Endothelial cell of umbilical vein (primary cell): ENCODE measurements at places on chromosomes 4 and X. TPM values are rescaled to one million over a fixed set of nuclear protein-coding genes. Genes with fewer than 3 reads are reported as not detected.
A peak's percentile ranks its signal among the peaks of the same experiment; 100 is the strongest.

Gene RHOXF1
- not detected in 2 replicates for total RNA-seq

Gene ATP1B4
- total RNA-seq: not detected in 2 replicates

Gene BCLAF3
- 5.0 and 5.1 TPM in 2 replicates for total RNA-seq

Gene REELD1
- total RNA-seq: not detected in 2 replicates

Gene USP17L18
- total RNA-seq: not detected in 2 replicates

Gene ADGRL3
- total RNA-seq: 0.05 TPM in 1 of 2 replicates, not detected in the other

Gene MEPE
- total RNA-seq: not detected in 2 replicates

Gene TRIM75
- not detected in 2 replicates for total RNA-seq

Gene SOWAHB
- not detected in 2 replicates for total RNA-seq

Gene FGA
- total RNA-seq: not detected in 2 replicates

DNA sequence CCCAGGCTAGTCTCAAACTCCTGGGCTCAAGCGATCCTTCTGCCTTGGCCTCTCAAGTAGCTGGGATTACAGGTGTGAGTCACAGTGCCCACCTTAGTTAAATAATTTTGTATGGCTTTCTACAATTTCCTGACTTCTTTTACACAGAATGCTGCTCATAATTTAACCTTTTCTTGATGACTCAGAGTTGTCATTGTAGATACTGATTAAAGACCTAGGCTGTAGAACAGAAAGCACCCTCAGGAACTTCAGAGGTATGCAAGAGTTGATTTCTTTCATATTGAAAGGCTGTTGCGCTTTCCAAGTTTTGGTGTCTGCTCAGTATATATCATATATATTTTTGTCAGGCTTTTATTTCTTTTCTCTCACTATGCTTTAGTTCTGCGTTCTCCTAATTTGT, 21.1 kb upstream of the GPR34 start:
- H3K36me3 ChIP-seq: no peaks in the 10 kb centered on the region
- no peaks in the 10 kb centered on the region for H3K4me1 ChIP-seq
- H3K4me3 ChIP-seq: no peak overlapping the region
- no peak overlapping the region for H3K27ac ChIP-seq

DNA sequence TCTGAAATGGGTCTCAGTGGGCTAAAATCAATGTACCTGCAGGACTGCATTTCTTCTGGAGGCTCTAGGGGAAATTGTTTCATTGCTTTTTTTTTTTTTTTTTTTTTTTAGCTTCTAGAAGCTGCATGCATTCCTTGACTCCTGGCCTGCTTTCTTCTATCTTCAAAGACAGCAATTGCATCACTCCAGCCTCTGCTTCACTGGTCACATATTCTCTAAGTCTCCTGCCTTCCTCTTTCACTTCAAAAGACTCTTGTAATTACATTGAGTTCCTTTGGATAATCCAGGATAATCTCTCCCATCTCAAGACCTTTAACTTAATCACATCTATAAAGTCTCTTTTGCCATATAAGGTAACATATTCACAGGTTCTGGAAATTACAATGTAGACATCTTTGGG, 11.3 kb upstream of the PCYT1B start:
- H3K4me1 ChIP-seq: no peaks in the 10 kb centered on the region
- no peak for DNase-seq
- no peaks in the 10 kb centered on the region for H3K27me3 ChIP-seq
- no peak overlapping the region for H3K27ac ChIP-seq
- H3K36me3 ChIP-seq: no peaks in the 10 kb centered on the region

DNA sequence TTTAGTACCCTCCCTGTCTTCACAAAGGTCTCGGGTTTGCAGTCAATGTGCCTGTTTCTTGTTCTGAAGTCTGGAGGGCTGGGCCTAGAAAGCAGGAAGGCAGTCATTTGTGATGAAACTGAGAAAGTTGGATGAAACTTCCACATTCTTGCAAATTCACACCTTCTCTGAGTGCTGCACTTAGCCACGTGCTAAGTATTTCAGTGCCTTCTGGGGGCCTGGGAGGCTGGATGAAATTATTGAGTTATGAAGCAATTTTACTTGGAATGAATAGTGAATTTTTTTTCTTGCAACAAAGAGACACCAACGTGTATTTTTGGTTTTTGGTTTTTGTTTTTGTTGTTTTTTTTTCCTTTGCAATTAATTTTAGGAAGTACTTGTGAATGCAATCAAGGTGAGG, 71.2 kb downstream of the MSX1 start:
- no peak for DNase-seq
- no peak overlapping the region for H3K4me3 ChIP-seq
- no peak overlapping the region for H3K27ac ChIP-seq
- no peaks in the 10 kb centered on the region for H3K27me3 ChIP-seq
- H3K4me1 ChIP-seq: no peaks in the 10 kb centered on the region
- H3K36me3 ChIP-seq: no peaks in the 10 kb centered on the region

GRCh38 chrX:56623316-56623715, 59.9 kb downstream of the UBQLN2 start:
- H3K36me3 ChIP-seq: no peaks in the 10 kb centered on the region
- DNase-seq: no peak
- no peak overlapping the region for H3K4me3 ChIP-seq

DNA sequence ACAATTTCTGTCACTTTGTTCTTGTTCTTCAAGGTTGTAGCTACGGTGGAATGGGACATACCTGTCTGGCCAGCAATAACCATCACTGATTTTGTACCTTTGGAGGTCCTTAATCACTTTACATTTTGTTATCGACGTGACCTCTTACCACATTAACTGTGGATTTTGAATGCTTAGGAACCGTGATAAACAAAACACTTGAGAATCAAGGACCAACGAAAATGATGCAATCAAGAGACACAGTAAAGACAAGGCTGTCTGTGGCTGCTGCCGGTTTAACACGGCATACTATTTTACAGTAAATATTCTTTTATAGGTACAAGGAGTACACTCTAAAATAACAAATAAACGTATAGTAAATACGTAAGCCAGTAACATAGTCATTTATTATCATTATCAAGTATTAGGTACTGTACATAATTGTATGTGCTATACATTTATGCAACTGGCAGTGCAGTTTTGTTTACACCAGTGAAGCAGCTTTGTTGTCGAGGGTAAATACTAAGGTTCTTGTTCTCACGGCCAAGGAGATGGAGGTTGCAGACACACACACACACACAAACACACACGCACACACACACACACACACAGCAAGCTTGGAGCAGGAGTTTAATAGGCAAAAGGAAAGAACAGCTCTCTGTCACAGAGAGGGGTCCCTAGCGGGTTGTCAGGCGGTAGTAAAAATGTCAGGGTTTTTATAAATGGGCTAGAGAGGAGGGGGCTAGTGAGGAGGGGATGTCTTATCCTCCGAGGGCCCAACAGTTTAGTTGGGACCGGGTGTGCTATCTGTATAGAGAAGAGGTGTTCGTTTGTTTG, 194.7 kb upstream of the CXorf51B start:
- H3K27ac ChIP-seq: no peak overlapping the region
- H3K36me3 ChIP-seq: no peaks in the 10 kb centered on the region
- H3K4me1 ChIP-seq: no peaks in the 10 kb centered on the region
- H3K27me3 ChIP-seq: no peaks in the 10 kb centered on the region
- DNase-seq: no peak

DNA sequence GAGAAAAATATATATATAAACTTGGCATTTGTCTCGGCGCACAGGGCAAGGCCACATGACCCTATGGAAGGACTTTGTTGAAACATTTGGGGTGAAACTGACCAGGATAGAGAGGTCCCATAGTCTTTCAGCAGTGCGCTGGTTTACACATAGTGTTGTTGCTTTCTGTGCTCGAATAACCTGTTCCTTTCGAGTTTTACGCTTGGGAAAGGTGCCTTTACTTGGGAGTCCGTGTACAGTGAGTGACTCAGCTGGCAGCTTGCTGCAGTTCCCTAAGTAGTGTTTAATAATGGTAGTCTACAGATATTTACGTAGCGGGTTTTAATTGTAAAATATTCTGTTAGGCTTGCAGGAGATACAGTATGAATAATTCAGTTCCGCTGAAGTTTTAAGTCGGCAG, 578 bp downstream of the APOOL start:
- H3K36me3 ChIP-seq: no peaks in the 10 kb centered on the region
- no peak for DNase-seq
- H3K27me3 ChIP-seq: no peaks in the 10 kb centered on the region
- H3K4me3 ChIP-seq: peak overlapping the region; percentile 81
- H3K27ac ChIP-seq: peak overlapping the region; percentile 44
- H3K4me1 ChIP-seq: peaks cover 5% of the 10 kb centered on the region

GRCh38 chr4:675980-676870, 1.9 kb downstream of the MYL5 start:
- peaks cover 9% of the 10 kb centered on the region for H3K36me3 ChIP-seq
- peaks cover 16% of the 10 kb centered on the region for H3K4me1 ChIP-seq
- H3K27me3 ChIP-seq: no peaks in the 10 kb centered on the region
- no peak for DNase-seq
- H3K27ac ChIP-seq: no peak overlapping the region

DNA sequence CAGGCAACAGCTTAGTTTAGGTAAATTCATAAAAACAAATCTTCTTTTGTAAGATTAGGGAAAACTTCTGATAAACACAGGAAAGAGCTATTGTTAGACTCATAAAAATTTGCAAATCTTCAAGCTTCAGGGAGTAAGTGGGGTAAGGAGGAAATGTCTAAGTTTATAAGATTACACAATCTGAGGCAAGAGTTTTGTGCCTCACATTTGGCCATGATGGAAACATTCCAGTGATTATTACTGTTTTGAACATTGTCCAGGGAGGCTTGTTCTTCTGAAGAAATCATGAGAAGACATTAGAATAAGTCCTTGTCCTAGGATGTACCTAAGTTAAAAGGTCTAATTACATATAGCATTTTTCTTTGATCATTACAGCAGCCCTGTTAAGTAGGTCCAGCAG, 72.8 kb downstream of the MAOB start:
- H3K27me3 ChIP-seq: no peaks in the 10 kb centered on the region
- DNase-seq: no peak
- no peaks in the 10 kb centered on the region for H3K36me3 ChIP-seq
- H3K4me1 ChIP-seq: no peaks in the 10 kb centered on the region

DNA sequence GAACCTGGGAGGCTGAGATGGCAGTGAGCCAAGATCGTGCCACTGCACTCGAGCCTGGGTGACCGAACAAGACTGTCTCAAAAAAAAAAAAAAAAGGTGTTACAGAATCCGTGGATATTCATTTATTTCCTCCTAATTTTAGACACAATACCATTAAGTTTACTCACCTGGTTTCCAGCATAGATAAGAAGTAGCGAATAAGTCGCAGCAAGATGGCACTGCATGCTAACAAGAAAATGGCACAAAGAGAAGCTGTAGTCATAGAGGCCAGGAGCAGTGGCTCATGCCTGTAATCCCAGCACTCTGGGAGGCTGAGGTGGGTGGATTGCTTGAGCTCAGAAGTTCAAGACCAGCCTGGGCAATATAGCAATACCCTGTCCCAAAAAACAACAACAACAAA, 17.0 kb upstream of the MOB1B start:
- no peaks in the 10 kb centered on the region for H3K4me1 ChIP-seq
- H3K27ac ChIP-seq: no peak overlapping the region
- DNase-seq: no peak
- no peaks in the 10 kb centered on the region for H3K36me3 ChIP-seq

DNA sequence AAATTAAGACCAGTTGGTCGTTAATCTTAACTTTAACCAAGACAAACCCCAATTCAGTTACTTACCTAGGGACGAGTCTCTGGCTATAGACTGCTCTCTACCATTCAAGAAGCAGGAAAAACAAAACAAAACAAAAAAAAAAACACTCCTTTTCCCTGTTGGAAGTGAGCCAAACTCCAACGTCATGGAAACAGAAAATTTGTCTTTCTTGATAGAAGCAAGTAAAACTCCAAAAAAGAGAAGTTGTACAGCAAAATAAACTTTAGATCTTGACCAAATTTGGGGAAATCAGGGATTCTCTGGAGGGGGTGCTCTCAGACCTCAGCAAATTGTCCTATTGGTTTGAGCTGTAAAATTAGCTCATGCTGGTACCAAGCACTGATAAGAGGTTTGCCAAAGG, 3.7 kb downstream of the CNGA1 start:
- H3K27ac ChIP-seq: no peak overlapping the region
- no peaks in the 10 kb centered on the region for H3K36me3 ChIP-seq
- peaks cover 10% of the 10 kb centered on the region for H3K4me1 ChIP-seq

GRCh38 chr4:56871371-56871866, 36.3 kb upstream of the REST start:
- no peaks in the 10 kb centered on the region for H3K4me1 ChIP-seq
- peaks cover 4% of the 10 kb centered on the region for H3K27me3 ChIP-seq
- DNase-seq: no peak
- H3K27ac ChIP-seq: no peak overlapping the region

GRCh38 chr4:54363037-54363436, 133.9 kb downstream of the PDGFRA start:
- no peaks in the 10 kb centered on the region for H3K27me3 ChIP-seq
- no peak overlapping the region for H3K27ac ChIP-seq
- no peaks in the 10 kb centered on the region for H3K4me1 ChIP-seq
- H3K4me3 ChIP-seq: no peak overlapping the region

DNA sequence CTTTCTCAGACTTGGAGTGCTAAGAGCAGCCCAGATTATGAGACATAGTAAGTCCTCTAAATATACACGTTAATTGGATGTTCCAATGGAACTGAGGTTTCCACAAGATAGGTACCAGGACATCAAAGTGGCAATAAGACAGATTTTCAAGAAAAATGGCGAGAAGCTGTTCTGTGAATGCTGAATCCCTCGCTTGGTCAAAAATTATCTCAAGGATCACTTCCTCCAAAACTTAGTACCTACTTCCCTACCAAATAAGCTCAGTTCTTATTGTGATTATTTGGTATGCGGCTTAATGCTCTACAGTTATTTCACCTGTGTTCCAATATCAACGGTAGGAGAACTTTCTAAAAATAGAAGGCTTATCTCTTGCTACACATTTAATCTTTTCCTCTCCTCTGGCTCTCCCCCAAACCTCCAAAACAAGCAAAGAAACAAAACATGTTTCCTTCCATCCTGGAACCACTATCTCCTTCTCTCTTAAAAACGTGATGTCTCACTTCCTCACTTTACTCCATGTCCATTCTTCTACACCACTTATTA, 14.7 kb downstream of the PDGFC start:
- H3K27ac ChIP-seq: no peak overlapping the region
- no peaks in the 10 kb centered on the region for H3K27me3 ChIP-seq
- DNase-seq: no peak
- H3K4me1 ChIP-seq: peaks cover 5% of the 10 kb centered on the region
- H3K4me3 ChIP-seq: no peak overlapping the region
- H3K36me3 ChIP-seq: no peaks in the 10 kb centered on the region

- H3K27me3 ChIP-seq: no peaks in the 10 kb centered on the region
- H3K36me3 ChIP-seq: no peaks in the 10 kb centered on the region
- no peak for DNase-seq
Measured at GRCh38 chr4:6987588-6987961, 55.6 kb upstream of the TADA2B start.

DNA sequence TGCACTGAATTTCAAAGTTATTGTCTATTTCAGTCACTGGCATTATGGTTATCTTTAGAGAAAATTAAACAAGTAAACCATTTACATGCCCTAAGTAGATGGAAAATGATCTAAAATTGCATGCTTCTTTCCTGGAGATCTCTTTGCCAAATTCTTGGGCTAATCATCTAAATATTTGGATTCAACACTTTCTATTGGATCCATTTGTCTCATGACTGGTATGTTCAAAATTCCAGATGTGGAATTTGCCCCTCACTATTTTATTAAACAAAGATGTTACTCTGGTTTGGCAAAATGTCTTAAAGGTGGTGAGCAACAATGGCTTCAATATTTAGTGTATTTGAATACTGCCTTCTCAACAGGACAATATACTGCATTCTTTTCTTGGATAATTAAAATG, 147.5 kb upstream of the CASK start:
- H3K36me3 ChIP-seq: no peaks in the 10 kb centered on the region
- H3K27ac ChIP-seq: no peak overlapping the region

GRCh38 chrX:57595381-57595811, 3.6 kb downstream of the ZXDB start:
- H3K27me3 ChIP-seq: no peaks in the 10 kb centered on the region
- no peaks in the 10 kb centered on the region for H3K36me3 ChIP-seq
- peak overlapping the region; percentile 81 for H3K27ac ChIP-seq
- peaks cover 33% of the 10 kb centered on the region for H3K4me1 ChIP-seq

GRCh38 chr4:145808848-145809512, 129.0 kb downstream of the C4orf51 start:
- H3K27ac ChIP-seq: peak overlapping the region; percentile 82
- peaks cover 3% of the 10 kb centered on the region for H3K36me3 ChIP-seq
- DNase-seq: no peak
